ENCODE measurements at places on chromosomes 5 and 9. TPM values are rescaled to one million over a fixed set of nuclear protein-coding genes. Genes with fewer than 3 reads are reported as not detected.
A peak's percentile ranks its signal among the peaks of the same experiment; 100 is the strongest.

The ADGRV1 gene
- not detected for total RNA-seq

The PLCXD3 gene
- total RNA-seq = not detected

The SPATA31E1 gene
- total RNA-seq = not detected

The ZNF367 gene
- total RNA-seq = 27.7 TPM

The DMRT3 gene
- not detected for total RNA-seq

The GRIN1 gene
- total RNA-seq = 0.40 TPM

DNA sequence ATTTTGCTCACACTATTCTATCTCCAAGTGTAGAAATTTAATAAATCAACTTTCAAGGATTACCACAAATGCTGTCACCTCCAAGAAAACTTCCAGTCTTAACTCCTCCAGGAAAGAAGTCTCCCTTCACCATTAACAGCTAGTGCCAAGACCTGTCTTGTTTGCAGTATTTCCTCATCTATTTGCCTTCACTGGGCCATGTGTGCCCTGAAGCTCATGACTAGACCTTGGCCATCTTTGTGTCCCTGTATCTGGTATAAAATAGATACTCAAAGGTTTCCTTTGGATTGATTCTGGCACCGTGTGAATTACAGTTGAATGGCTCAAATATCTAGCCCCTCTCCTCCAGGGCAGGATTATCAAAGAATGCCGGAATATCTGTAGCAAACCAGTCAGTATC, 346.7 kb upstream of the KLF4 start:
- DNase-seq = no peak
- no peaks in the 10 kb centered on the region for H3K27me3 ChIP-seq
- no peak overlapping the region for H3K4me3 ChIP-seq
- no peaks in the 10 kb centered on the region for H3K4me1 ChIP-seq
- no peak overlapping the region for H3K27ac ChIP-seq

GRCh38 chr5:163190283-163190682, 247.1 kb upstream of the CCNG1 start:
- no peak overlapping the region for H3K4me3 ChIP-seq
- H3K27ac ChIP-seq = no peak overlapping the region
- DNase-seq = no peak

- no peak overlapping the region for H3K27ac ChIP-seq
- peaks cover 6% of the 10 kb centered on the region for H3K27me3 ChIP-seq
- peaks cover 10% of the 10 kb centered on the region for H3K4me1 ChIP-seq
- no peaks in the 10 kb centered on the region for H3K36me3 ChIP-seq
- no peak for DNase-seq
These were observed 61.2 kb downstream of the MRPS30 start for GRCh38 chr5:44869928-44870327.

DNA sequence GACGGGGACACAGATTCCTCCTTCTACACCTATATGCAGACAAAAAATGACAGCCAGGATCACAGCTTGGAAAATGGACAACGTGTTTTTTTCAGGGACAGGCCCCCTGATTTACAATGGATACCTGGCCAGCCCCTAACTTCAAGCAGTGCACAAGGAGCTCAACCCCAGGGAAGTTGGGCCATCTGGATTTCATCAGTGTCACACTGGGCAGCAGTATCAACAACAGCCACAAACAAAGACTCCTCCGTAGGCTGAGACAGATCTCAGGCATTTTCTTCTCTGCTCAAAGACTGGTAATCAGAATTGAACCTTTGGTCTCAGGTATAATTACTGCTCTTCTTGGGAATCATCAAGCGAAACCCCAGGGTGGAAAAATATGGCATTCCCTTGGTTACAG, 374.0 kb downstream of the ZNF608 start:
- no peak overlapping the region for H3K4me3 ChIP-seq
- H3K27ac ChIP-seq = no peak overlapping the region
- no peaks in the 10 kb centered on the region for H3K36me3 ChIP-seq
- DNase-seq = no peak
- no peaks in the 10 kb centered on the region for H3K27me3 ChIP-seq

DNA sequence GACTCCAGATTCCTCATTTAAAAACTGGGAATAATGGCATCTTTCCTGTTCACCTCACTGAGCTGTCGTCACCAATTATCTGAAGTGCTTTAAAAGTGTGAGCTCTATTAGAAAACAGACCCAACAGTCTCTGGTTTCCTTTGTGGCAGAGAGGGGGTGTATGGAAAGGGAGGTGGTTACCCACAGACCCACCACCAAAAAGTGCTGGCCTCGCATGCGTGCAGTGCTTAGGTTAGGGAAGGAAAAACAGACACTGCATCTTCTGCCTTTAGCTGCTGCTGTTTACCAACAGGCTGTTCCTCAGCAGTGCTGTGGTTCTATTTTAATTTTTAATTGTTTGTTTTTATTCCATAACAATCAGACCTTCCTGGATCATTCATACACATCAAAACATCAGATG, 249.6 kb downstream of the PIK3R1 start:
- no peak overlapping the region for H3K4me3 ChIP-seq
- no peak overlapping the region for H3K27ac ChIP-seq
- DNase-seq = peak; percentile 49
- peaks cover 2% of the 10 kb centered on the region for H3K27me3 ChIP-seq
- H3K4me1 ChIP-seq = no peaks in the 10 kb centered on the region
- no peaks in the 10 kb centered on the region for H3K36me3 ChIP-seq

DNA sequence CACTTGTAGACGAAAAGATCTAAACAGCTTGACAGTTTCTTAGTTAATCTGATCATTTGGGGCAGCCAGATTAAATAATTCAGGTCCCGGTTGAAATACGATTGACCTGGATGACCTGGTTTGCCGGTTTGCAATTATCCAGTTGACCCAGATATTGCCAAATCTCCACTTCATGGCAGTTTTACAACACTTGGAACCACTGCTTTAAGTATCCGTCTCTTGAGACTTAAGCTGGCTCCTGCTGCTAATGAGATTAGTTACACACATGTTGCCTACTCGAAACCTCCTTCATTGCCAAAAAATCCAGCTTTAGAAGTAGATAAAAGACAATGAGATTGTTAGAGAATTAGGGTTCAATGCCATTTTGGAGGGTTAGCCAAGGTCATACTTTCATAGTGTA, 136.2 kb upstream of the HAPLN1 start:
- peaks cover 1% of the 10 kb centered on the region for H3K27me3 ChIP-seq
- DNase-seq = no peak
- no peak overlapping the region for H3K27ac ChIP-seq
- H3K4me3 ChIP-seq = no peak overlapping the region

- H3K27me3 ChIP-seq = peaks cover 11% of the 10 kb centered on the region
- H3K4me1 ChIP-seq = peaks cover 19% of the 10 kb centered on the region
- no peak overlapping the region for H3K27ac ChIP-seq
- H3K36me3 ChIP-seq = peaks cover 5% of the 10 kb centered on the region
- DNase-seq = no peak
These were observed 254.3 kb downstream of the MAST4 start for GRCh38 chr5:66850354-66851075.

GRCh38 chr5:136022965-136023364, 5.8 kb upstream of the TGFBI start:
- H3K36me3 ChIP-seq = no peaks in the 10 kb centered on the region
- peaks cover 9% of the 10 kb centered on the region for H3K4me1 ChIP-seq
- no peak overlapping the region for H3K4me3 ChIP-seq
- H3K27me3 ChIP-seq = peaks cover 18% of the 10 kb centered on the region
- H3K27ac ChIP-seq = no peak overlapping the region

GRCh38 chr9:36204906-36205547, 14.3 kb downstream of the CLTA start:
- H3K36me3 ChIP-seq = peaks cover 86% of the 10 kb centered on the region
- H3K4me3 ChIP-seq = no peak overlapping the region
- H3K27me3 ChIP-seq = no peaks in the 10 kb centered on the region
- H3K27ac ChIP-seq = peak overlapping the region; percentile 49

- H3K27ac ChIP-seq = no peak overlapping the region
- no peaks in the 10 kb centered on the region for H3K36me3 ChIP-seq
- DNase-seq = no peak
- H3K27me3 ChIP-seq = no peaks in the 10 kb centered on the region
- H3K4me3 ChIP-seq = no peak overlapping the region
- H3K4me1 ChIP-seq = peaks cover 24% of the 10 kb centered on the region
These were observed 52.4 kb upstream of the JAK2 start for GRCh38 chr9:4932681-4933080.

GRCh38 chr5:57501414-57502201, 19.0 kb upstream of the ACTBL2 start:
- no peak overlapping the region for H3K27ac ChIP-seq
- H3K4me3 ChIP-seq = no peak overlapping the region
- no peak for DNase-seq
- no peaks in the 10 kb centered on the region for H3K36me3 ChIP-seq
- peaks cover 16% of the 10 kb centered on the region for H3K4me1 ChIP-seq

DNA sequence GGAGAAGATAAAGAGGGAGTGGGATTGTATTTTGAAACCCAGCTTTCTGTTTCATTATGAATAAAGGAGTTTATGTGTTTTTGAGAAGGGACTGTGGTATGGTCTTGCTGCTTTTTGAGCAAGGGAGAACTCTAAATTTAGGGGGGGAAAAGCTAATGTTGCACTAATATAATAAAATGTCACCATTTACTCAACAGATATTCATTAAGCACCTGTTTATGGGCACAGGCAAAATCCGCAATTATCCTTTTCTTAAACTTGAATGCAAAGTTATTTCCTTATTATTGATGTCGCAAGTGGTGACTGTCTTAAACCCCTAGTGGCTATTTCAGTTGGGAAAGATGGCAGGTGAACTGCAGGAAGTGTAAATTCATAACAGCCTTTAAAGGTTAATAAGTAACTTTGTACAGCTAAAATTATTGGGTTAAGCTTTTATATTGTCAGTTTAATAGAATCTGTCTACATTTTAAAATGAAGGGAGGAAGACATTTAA, 1.5 kb downstream of the CDC42SE2 start:
- H3K27ac ChIP-seq = peak overlapping the region; percentile 90
- no peak for DNase-seq
- peaks cover 46% of the 10 kb centered on the region for H3K36me3 ChIP-seq
- peaks cover 50% of the 10 kb centered on the region for H3K4me1 ChIP-seq
- H3K27me3 ChIP-seq = no peaks in the 10 kb centered on the region

DNA sequence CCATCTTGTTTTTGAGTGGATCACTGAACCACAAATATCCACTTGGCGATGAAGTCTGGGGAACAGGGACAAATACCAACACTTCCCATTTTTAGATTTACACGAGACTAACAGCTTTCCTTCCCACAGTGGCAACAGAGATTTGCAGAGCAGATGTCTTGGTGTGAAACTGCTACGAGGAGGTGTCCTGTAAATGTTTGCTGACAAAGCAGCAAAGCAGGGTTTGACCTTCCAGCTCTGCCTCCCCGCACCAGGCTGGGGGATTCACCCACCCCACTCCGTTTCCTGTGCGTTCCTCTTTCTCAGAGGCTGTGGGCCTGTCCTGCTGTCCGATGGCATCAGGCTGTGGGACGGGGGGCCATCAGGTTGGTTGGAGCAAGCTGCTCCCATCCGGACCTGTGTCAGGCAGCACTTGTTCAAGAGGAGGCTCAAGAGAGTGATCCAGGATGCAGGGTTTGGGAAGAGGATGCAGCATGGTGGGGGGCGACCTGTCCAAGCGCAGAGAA, 693 bp upstream of the RGS3 start:
- DNase-seq = no peak
- H3K4me3 ChIP-seq = no peak overlapping the region
- H3K27ac ChIP-seq = no peak overlapping the region
- no peaks in the 10 kb centered on the region for H3K4me1 ChIP-seq
- H3K27me3 ChIP-seq = no peaks in the 10 kb centered on the region

DNA sequence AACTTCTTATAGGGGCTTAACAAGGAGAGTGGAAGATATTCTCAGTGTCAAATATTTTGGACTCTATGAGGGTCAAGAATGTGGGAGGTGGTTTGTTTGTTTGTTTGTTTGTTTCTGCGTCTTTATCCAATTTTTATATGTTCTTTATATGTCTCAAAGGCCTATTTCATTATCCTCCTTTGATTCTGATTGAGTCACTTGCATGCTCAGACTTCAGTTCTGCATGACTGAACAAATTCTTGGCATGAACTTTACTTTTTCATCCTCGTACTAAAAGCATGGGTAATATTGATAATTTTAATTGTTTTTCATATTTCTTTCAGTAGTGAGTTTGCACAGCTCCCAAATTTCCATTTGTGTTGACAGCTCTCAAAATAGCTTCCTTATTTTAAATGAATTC, 19.2 kb upstream of the ERBIN start:
- no peaks in the 10 kb centered on the region for H3K27me3 ChIP-seq
- H3K27ac ChIP-seq = no peak overlapping the region
- no peak overlapping the region for H3K4me3 ChIP-seq
- H3K36me3 ChIP-seq = no peaks in the 10 kb centered on the region

DNA sequence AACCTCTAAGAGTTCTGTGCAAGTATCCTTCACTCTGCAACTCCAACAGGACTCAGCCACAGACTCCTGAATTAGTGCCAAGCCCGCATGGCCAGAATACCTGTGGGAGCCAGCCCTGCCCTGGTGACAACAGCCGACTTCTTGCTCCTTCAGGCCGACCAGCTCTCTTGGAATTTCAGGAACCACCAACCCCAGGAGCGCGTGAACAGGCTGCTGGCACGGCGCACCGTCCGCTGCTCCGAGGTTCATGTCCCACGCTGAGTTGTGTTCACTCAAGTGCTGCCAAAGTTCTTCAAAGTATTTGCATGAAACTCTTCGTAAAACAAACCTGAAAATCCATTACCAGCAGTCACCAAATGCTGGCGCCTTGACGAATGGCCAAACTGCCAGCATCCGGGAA, 232.8 kb downstream of the NR2F1-AS1 start:
- H3K4me1 ChIP-seq = no peaks in the 10 kb centered on the region
- no peaks in the 10 kb centered on the region for H3K27me3 ChIP-seq
- no peaks in the 10 kb centered on the region for H3K36me3 ChIP-seq

- H3K27me3 ChIP-seq = no peaks in the 10 kb centered on the region
- no peak for DNase-seq
- H3K27ac ChIP-seq = no peak overlapping the region
- H3K4me1 ChIP-seq = peaks cover 10% of the 10 kb centered on the region
- H3K36me3 ChIP-seq = no peaks in the 10 kb centered on the region
These were observed 211.4 kb downstream of the FSTL4 start for GRCh38 chr5:133400831-133401351.

- no peaks in the 10 kb centered on the region for H3K27me3 ChIP-seq
- peaks cover 6% of the 10 kb centered on the region for H3K36me3 ChIP-seq
- no peaks in the 10 kb centered on the region for H3K4me1 ChIP-seq
- no peak for DNase-seq
- no peak overlapping the region for H3K4me3 ChIP-seq
- H3K27ac ChIP-seq = no peak overlapping the region
These were observed 111.3 kb downstream of the SSBP2 start for GRCh38 chr5:81639556-81639955.

GRCh38 chr5:35331956-35332950, 102.0 kb upstream of the PRLR start:
- H3K27ac ChIP-seq = no peak overlapping the region
- H3K4me3 ChIP-seq = no peak overlapping the region
- H3K27me3 ChIP-seq = no peaks in the 10 kb centered on the region
- no peaks in the 10 kb centered on the region for H3K4me1 ChIP-seq

DNA sequence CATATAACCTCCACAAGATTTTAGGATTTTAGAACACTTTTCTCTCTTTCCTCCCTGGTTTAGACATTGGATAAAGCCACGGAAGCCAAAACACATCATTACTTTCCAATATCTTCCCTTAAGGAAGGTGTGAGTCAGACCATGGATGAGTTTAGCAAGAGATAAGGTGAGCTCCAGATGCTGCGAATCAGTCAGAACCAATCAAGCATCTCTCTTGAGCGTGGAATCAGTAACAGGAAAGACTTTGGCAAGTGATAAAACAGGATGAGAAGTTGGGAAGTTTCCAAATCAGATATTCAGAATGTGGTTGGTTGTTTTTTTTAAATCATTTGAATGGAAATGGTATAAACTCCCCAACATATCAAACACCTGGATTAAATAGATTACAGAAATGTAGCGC, 397.8 kb downstream of the EFNA5 start:
- no peaks in the 10 kb centered on the region for H3K36me3 ChIP-seq
- no peak for DNase-seq
- no peaks in the 10 kb centered on the region for H3K4me1 ChIP-seq
- no peak overlapping the region for H3K4me3 ChIP-seq
- H3K27ac ChIP-seq = no peak overlapping the region
- peaks cover 4% of the 10 kb centered on the region for H3K27me3 ChIP-seq

Measured in activated CD4-positive, alpha-beta memory T cell treated with anti-CD3 and anti-CD28 coated beads, Interleukin-2, amount 10 ng/mL, durations not matched to agents 7 days and 5 days (primary cell).